ENCODE measurements at places on chromosomes 2 and 18. TPM values are rescaled to one million over a fixed set of nuclear protein-coding genes. Genes with fewer than 3 reads are reported as not detected.

- DNase-seq, result no peak
These were observed 310.3 kb upstream of the DLGAP1 start for GRCh38 chr18:4765401-4765800.

Gene CCDC141
- total RNA-seq, result 126 TPM

DNA sequence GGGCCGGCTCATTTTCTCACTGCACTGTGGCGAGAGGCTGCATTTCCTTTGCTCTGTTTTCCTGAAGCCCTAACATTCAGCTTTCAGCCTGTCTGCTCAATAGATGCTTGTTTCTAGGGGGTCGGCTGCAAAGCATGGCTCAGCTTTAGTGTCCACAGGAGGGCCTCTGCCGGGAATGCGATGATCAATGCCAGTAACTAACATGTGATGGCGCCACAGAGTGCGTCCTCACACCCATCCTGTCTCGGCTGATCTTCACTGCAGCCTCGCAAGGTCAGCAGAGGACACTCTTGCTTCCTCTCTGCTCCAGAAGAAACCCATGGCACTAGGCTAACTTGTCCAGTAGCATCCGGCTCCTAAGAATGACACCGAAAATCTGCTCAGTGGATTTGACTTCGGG is 156.4 kb upstream of the PXDN start:
- no peak for DNase-seq

GRCh38 chr2:85794038-85794441 is 40.2 kb downstream of the ATOH8 start:
- no peak for DNase-seq

DNA sequence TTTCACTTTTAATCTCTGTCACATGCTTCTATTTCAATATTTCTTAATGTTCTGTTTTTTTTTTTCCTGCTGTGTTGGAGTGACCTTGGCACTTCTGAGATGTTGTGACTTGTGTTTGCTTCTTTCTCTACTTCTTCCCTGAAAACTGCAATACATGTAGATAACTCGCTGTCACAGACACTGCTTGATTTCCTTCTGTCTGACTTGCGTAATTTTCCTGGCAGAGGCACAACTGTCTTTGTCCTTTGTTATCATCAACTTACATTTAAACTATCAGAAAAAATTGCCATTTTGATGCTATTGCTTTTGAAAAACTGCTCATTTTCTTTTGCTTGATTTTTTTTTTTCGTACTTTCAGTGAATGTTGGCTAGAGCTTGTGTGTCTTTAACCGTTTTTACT is 69.0 kb downstream of the BABAM2 start:
- no peak for DNase-seq

- no peak for DNase-seq
These were observed 149.4 kb upstream of the SLC1A4 start for GRCh38 chr2:64839844-64840243.

DNA sequence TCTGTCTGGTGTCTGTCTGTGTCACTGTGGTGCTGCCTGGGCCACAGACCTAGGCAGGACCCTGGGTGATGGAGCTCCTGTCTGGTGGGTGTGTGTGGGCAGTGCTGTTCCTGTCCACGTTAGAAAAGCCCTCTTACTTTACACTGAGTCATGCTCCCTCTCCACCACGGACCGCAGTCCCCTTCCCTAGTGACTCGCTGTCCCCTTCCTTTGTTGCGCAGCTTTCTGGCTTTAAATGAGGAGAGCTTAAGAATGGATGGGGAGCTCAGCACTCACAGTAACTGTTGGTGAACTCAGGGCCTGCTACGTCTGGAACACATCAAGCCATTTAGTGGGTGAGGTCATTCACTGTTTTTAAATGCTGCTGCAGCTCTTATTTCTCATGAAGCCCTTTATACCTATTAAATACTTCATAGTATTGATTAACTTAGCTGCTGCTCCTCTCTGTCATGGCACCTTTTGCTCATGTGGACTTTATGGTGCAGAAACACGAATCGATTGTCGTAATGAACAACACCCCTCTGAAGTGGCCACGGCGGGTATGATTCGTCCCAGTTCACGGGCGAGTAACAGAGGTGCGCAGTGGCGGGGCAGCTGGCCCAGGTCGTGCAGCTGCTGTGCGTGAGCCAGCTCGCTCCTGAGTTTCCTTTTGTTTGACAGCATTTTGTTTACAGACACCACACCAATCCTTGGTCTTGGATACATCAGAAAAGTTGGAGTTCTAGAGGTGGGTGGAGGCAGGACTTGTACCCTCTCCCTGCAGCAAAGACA is 100.4 kb downstream of the LDLRAD4 start:
- DNase-seq, result no peak

DNA sequence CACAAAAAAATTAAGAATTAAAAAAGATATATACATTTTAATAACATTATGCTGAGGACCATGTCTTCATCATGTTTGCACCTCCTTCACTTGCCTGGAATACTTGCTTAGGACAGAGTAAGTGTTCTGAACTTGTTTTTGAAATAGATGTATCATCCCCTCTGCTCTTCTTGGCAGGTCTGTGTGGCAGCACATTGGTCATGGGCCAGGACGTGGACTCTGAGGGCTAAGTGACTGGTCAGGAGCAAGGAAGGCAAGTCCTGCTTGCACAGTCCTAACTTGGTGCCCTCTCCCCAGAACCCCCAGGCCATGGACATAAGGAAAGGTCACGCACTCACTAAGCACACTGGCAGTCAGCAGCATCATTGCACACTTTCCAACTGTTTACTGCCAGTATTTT is 95.8 kb downstream of the PTPRM start:
- no peak for DNase-seq

Gene CFC1
- not detected for total RNA-seq

Gene ALLC
- total RNA-seq, result not detected

GRCh38 chr2:195410074-195410671 is 246.9 kb upstream of the SLC39A10 start:
- DNase-seq, result no peak

Gene FHOD3
- 4.2 TPM for total RNA-seq

- DNase-seq, result no peak
These were observed 306.6 kb upstream of the VWC2L start for GRCh38 chr2:214104219-214104618.

- DNase-seq, result no peak
These were observed 15.9 kb downstream of the DYM start for GRCh38 chr18:49444581-49444980.

GRCh38 chr18:74006143-74006542 is 141.5 kb downstream of the FBXO15 start:
- DNase-seq, result no peak

- no peak for DNase-seq
These were observed 6.1 kb downstream of the MPV17 start for GRCh38 chr2:27316655-27317412.

Gene PTMA
- total RNA-seq, result 344 TPM

Gene REG3G
- not detected for total RNA-seq

DNA sequence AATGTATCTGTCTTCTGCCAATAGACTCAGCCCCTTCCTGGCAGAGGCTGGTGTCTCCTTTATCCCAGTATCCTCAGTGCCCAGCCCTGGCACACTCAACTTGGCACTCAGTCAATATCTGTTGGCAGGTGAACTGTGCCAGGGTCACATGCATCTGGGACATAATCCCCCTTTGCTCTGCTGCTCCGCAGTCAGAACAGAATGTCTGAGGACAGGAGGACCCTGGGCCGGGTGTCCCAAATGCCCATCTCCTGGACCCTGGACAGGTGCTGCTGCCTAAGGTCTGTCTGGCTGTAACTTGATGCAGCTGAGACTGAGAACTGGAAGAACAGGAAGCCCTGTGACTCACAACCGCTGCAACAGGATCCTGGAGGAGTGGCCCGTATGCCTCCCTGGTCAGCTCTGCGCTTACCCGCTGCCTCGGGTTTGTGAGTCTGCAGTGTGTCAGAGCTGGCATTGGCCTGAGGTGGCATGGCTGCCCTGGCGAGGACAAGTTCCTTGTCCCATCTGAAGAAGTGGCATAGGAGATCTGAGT is 11.4 kb downstream of the HK2 start:
- DNase-seq, result peak; percentile 97

DNA sequence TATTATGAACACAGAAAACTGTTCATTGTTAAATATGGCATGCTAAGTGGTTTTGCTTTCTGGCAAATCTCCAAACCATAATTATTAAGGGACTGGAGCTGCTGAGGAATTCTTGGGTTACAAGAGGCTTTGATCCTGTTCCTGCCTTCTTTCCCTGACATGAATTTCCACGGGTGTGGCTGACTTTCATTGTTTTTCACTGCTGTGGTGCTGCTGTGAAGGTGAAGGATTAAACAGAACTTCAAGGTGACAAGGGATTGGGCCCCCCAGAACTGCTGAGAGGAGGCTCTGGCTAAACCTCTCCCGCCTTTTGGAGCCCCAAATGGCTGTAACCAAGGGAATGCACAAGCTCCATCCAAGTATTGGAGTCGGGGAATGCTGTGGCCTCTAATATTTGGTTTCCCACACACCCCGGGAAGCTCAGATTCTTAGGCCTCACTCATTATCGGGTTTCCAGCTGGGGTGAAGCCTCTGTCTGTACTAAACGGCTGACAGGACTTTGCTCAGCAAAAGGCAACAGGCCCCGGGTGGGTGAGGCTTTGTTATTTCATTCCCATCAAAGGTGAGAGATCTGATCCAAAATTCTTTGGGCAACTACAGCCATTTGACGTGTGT is 29.0 kb upstream of the ZFP36L2 start:
- DNase-seq, result no peak

Gene ANKRD30BL
- total RNA-seq, result not detected

Gene VWA3B
- 5.2 TPM for total RNA-seq

Gene CYB5A
- total RNA-seq, result 729 TPM

GRCh38 chr2:133253793-133254192 is 314.5 kb downstream of the NCKAP5 start:
- DNase-seq, result no peak

- DNase-seq, result no peak
These were observed 567.0 kb upstream of the ZEB2 start for GRCh38 chr2:145086910-145087309.

Gene SKOR2
- total RNA-seq, result not detected

GRCh38 chr18:26422472-26423162 is 125.7 kb downstream of the KCTD1 start:
- no peak for DNase-seq

DNA sequence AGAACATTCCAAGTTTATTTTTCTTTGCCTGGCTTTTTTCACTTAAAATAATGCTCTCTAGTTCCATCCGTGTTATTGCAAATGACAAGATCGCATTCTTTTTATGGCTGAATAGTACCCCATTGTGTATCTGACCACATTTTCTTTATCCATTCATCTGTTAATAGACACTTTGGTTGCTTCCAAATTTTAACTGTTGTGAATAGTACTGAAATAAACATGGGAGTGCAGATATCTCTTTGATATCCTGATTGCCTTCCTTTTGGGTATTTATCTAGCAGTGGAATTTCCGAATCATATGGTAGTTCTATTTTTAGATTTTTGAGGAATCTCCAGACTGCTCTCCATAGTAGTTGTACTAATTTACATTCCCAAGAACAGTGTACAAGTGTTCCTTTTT is 230.5 kb downstream of the FIGN start:
- no peak for DNase-seq

Gene TP53I3
- 86.8 TPM for total RNA-seq

DNA sequence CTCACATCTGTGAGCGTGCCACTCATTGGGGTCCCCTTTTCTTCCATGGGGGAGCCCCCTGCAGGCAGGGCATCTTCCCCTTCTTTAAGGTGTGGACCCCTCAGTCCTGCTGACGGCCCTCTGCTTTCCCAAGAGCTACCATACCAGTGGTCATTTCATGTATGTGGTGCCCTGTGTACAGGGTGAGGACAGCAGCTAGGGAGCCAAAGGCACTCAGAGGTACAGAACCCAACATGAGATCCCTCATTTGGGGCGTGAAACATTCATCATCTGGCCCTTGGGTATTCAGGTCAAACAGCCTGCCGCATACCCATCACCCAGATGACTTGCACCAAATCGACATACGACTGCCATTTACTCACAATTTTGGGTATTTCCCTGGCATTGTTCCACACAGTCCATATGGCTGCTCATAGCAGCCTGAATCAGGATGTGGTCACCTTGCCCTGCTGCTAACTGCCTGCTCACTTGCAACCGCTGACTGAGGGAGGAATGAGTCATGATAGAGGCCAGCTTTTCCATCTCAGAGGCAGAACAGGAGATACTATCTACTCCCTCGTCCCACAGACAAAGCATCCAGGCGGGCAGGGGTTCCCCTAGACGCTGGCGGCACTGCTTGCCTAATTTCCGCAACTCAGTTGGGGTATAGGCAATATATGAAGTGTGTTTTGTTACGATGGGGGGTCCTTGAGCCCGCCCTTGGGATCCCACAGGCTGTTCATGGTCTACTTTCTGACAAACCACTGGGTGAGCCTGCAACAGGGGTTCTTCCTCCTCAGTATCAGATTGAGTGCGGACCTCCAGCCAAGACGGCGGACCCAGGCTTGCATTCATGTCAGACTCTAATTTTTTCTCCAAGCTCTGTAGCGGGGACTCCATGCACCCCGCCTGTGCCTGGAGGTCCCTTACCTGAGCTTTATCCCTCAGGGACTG is 228.6 kb downstream of the SATB2 start:
- no peak for DNase-seq

- no peak for DNase-seq
These were observed 32.8 kb downstream of the SRBD1 start for GRCh38 chr2:45578056-45578843.

- no peak for DNase-seq
These were observed 315.3 kb upstream of the CXCR4 start for GRCh38 chr2:136433261-136433660.

Gene DOK1
- 31.9 TPM for total RNA-seq

- no peak for DNase-seq
These were observed 131.8 kb upstream of the HS6ST1 start for GRCh38 chr2:128450211-128451024.

Gene HOXD12
- total RNA-seq, result not detected

DNA sequence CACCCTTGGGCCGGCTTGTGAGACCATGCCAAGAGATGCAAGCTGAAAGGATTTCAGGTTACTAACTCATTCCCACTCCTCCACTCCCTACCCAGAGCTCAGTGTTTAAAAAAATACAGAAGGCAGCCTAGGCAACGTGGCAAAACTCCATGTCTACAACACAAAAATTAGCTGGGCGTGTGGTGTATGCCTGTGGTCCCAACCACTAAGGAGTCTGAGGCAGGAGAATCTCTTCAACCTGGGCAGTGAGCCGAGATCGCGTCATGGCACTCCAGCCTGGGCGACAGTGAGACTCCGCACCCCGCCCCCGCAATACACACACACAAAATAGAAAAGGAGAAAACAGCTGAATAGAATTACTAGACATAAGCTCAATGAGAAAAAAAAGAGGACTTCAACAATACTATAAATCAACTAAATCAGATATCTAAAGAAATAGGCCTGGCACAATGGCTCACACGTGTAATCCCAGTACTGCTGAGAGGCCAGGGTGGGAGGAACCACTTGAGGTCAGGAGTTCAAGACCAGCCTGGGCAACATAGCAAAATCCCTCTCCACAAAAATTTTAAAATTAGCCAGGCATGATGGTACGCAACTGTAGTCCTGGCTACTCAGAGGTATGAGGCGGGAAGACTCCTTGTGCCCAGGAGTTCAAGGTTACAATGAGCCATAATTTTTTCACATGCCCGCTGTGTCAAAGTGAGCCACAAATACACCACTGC is 10.1 kb downstream of the IWS1 start:
- peak; percentile 66 for DNase-seq

Gene C2orf72
- total RNA-seq, result 0.84 TPM

Measured in upper lobe of left lung (tissue), 6 donors.